Chondrocyte (in vitro differentiated cells): ENCODE measurements at places on chromosomes 12 and 14. TPM values are rescaled to one million over a fixed set of nuclear protein-coding genes. Genes with fewer than 3 reads are reported as not detected.

The AQP2 gene
- total RNA-seq = not detected in 3 replicates

The GPR84 gene
- total RNA-seq = not detected in 3 replicates

The KLRK1 gene
- not detected in 3 replicates for total RNA-seq

- H3K36me3 ChIP-seq = no peaks in the 10 kb centered on the region
- no peak overlapping the region for H3K4me3 ChIP-seq
- no peak for DNase-seq
- H3K27ac ChIP-seq = no peak overlapping the region
These were observed 674.1 kb upstream of the ATXN7L3B start for GRCh38 chr12:73863546-73863945.

DNA sequence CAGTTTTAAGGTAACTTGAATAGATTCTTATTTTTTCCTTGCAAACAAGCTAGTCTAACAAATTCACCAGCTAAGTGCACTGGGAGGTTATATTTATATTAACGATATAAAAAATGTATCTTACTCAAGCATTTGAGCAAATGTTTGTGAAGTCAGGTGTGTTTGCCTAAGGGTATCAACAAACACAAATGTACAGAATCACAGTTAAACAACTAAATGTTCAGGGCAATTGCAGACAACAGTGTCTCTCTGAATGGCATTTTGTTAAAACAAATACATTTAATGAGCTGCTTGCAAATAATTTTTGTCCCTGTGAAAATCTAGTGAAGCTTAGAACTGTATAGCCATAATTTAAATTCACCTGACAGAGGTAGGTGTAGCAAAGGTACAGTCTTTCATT is 28.2 kb upstream of the FLRT2 start:
- no peaks in the 10 kb centered on the region for H3K36me3 ChIP-seq
- H3K27ac ChIP-seq = no peak overlapping the region
- H3K4me1 ChIP-seq = no peaks in the 10 kb centered on the region

- peaks cover 8% of the 10 kb centered on the region for H3K4me1 ChIP-seq
- H3K4me3 ChIP-seq = no peak overlapping the region
- no peak for DNase-seq
- H3K36me3 ChIP-seq = peaks cover 22% of the 10 kb centered on the region
- no peaks in the 10 kb centered on the region for H3K27me3 ChIP-seq
These were observed 132.9 kb downstream of the CEP83 start for GRCh38 chr12:94326727-94327126.
